ENCODE measurements at places on chromosomes 12 and 14. TPM values are rescaled to one million over a fixed set of nuclear protein-coding genes. Genes with fewer than 3 reads are reported as not detected.

- H3K4me1 ChIP-seq: peaks cover 15% of the 10 kb centered on the region
- peaks cover 5% of the 10 kb centered on the region for H3K36me3 ChIP-seq
- H3K27ac ChIP-seq: peak overlapping the region; percentile 10
Measured at GRCh38 chr12:8088574-8088973, 6.5 kb downstream of the NECAP1 start.

- H3K4me3 ChIP-seq: no peak overlapping the region
- DNase-seq: no peak
- H3K27me3 ChIP-seq: peaks cover 2% of the 10 kb centered on the region
- H3K36me3 ChIP-seq: peaks cover 3% of the 10 kb centered on the region
- no peak overlapping the region for H3K27ac ChIP-seq
Measured at GRCh38 chr14:91681118-91681517, 50.8 kb downstream of the CATSPERB start.

GRCh38 chr14:96108061-96108795 lies 69.1 kb downstream of the C14orf132 start:
- H3K36me3 ChIP-seq: no peaks in the 10 kb centered on the region
- H3K27ac ChIP-seq: no peak overlapping the region
- H3K4me1 ChIP-seq: peaks cover 22% of the 10 kb centered on the region
- no peak overlapping the region for H3K4me3 ChIP-seq

GRCh38 chr14:85198001-85198400 lies 331.9 kb upstream of the FLRT2 start:
- no peak for DNase-seq
- no peaks in the 10 kb centered on the region for H3K36me3 ChIP-seq
- no peak overlapping the region for H3K4me3 ChIP-seq
- peaks cover 4% of the 10 kb centered on the region for H3K27me3 ChIP-seq
- no peak overlapping the region for H3K27ac ChIP-seq

DNA sequence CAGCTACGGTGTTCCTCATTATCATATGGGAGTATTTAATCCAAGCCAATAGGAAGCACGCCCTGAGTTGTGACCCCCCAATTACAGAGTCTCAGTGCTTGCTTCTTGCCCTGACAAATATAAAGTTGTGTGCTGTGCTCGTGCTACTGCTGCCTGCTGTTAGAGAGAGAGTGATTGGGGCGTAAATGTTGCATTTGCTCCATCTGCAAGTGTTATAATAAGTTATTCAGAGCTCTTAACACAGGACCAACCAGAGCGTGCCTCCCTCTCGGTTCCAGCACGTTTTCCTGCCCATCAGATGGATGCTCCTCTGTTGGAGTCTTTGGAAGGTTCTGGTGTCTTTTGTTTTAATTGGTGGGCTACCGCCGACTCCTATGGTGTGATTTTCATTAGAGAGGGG lies 81.4 kb downstream of the TESC start:
- H3K4me3 ChIP-seq: no peak overlapping the region
- no peak for DNase-seq
- peaks cover 2% of the 10 kb centered on the region for H3K27me3 ChIP-seq
- H3K36me3 ChIP-seq: peaks cover 13% of the 10 kb centered on the region
- H3K27ac ChIP-seq: no peak overlapping the region
- H3K4me1 ChIP-seq: peaks cover 10% of the 10 kb centered on the region

- H3K27ac ChIP-seq: no peak overlapping the region
- no peaks in the 10 kb centered on the region for H3K27me3 ChIP-seq
- H3K36me3 ChIP-seq: no peaks in the 10 kb centered on the region
- H3K4me1 ChIP-seq: peaks cover 3% of the 10 kb centered on the region
- no peak for DNase-seq
- no peak overlapping the region for H3K4me3 ChIP-seq
Measured at GRCh38 chr12:69553628-69554248, 31.5 kb upstream of the CCT2 start.

DNA sequence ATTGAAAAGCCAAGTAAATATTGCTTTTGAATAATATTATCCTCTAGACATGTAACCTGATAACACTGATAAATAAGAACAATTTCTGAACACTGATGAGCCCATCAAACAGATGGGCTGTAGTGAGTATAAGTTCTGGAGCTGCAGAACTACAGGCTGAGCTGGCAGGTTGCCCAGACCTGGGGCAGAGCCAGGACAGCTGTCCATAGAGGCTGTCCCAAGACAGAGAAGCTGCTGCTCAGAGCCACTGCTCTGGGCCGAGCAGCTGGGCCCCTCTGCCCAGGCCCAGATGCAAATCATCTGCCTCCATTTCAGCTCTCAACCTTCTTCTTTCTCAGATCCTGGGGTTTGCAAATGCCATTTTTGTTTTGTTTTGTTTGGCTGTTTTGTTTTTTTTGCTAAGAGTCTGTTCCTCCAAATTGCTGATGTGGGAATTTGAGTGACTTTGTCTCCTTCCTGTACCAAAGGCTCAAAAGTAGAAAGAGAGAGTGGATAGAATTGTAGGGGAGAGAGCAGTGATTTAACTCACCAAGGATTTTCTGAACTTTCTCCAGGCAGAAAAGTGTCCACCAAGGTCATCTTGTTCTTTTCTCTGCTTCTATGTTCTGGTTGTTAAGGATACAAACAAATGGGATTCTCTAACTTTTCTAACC lies 4.0 kb upstream of the TESPA1 start:
- H3K4me3 ChIP-seq: peak overlapping the region; percentile 22
- no peaks in the 10 kb centered on the region for H3K36me3 ChIP-seq
- peak; percentile 56 for DNase-seq
- H3K27ac ChIP-seq: peak overlapping the region; percentile 95

DNA sequence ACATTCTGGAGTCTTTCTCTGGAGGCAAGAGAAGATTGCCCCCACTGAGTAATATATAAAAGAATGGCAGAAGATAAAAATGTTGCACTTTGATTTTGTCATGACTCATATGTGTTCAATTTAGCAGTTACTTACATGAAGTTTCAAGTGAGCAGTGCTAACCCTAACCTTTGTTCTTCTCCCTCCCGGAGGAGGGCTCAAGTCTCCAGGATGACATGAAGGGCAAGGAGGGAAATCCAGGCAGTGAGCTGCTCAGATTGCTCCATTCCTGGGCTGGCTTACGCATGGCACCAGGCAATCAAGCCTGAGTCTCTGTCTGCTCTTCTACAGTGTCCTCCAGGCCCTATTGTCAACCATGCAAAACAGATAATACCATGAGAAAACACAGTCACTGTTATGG lies 322.3 kb downstream of the DUSP6 start:
- no peaks in the 10 kb centered on the region for H3K36me3 ChIP-seq
- H3K4me1 ChIP-seq: no peaks in the 10 kb centered on the region

DNA sequence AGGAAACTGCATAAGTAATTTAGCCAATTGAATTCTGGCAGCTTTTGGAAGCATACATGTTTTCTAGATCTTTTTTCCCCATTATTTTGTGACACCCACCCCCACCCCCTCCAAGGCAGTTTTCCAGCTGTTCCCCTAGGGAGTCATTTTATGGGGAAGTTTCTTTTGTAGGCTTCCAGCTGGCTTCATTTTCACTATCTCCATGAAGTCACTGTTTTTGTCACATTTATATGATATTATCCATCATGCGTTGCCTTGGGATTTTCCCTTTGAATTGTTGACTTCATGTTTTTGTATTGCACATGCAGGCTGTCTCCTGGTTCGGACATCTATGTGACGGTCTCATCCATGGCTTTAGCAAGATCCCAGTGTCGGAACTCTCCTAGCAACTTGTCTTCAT lies 233.6 kb upstream of the RGS6 start:
- H3K4me3 ChIP-seq: no peak overlapping the region
- H3K27me3 ChIP-seq: no peaks in the 10 kb centered on the region
- no peak overlapping the region for H3K27ac ChIP-seq
- DNase-seq: no peak
- peaks cover 9% of the 10 kb centered on the region for H3K4me1 ChIP-seq

- no peak for DNase-seq
- peaks cover 16% of the 10 kb centered on the region for H3K4me1 ChIP-seq
- H3K27me3 ChIP-seq: peaks cover 6% of the 10 kb centered on the region
- H3K36me3 ChIP-seq: no peaks in the 10 kb centered on the region
- no peak overlapping the region for H3K27ac ChIP-seq
Measured at GRCh38 chr12:131221957-131222328, 268.2 kb downstream of the ADGRD1 start.

GRCh38 chr14:62905566-62905965 lies 139.7 kb downstream of the KCNH5 start:
- H3K27ac ChIP-seq: no peak overlapping the region
- H3K4me3 ChIP-seq: no peak overlapping the region
- H3K4me1 ChIP-seq: no peaks in the 10 kb centered on the region
- no peak for DNase-seq
- no peaks in the 10 kb centered on the region for H3K27me3 ChIP-seq
- H3K36me3 ChIP-seq: no peaks in the 10 kb centered on the region

DNA sequence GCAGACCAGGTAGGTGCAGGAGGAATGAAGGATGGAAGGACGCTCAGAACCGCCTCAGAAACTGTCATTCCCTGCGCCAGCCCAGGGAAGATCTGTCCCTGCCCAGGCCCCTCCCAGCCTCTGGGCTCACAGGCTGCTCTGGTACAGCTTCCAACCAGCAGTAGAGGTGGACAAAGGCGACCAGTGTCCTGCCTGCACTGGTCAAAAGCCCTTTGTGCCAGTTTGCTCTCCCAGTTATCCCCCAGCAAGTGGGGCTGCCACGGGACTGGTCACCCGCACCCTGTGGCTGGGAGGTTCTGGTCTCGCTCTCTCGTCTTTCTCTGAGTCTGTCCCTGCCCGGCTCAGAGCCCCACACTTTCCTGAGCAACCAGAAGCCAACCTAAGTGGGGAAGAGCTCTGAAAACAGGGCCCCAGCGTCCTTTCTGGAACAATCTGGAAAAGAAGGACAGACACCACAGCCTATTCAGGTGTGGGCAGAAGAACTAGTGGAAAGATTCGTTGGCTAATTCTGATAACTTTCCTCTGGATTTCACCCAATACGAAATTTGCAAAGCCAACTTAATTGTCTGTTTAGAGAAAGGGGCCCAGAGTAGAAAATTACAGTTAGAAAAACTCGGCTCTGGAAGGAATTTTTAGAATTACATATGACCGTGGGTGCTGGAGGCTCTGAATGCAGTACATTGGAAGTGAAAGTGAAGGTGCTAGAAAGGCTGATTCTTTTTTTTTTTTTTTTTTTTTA lies 21.7 kb downstream of the SNRNP35 start:
- no peak overlapping the region for H3K4me3 ChIP-seq
- H3K4me1 ChIP-seq: no peaks in the 10 kb centered on the region
- H3K27me3 ChIP-seq: no peaks in the 10 kb centered on the region
- no peak for DNase-seq
- H3K36me3 ChIP-seq: no peaks in the 10 kb centered on the region

DNA sequence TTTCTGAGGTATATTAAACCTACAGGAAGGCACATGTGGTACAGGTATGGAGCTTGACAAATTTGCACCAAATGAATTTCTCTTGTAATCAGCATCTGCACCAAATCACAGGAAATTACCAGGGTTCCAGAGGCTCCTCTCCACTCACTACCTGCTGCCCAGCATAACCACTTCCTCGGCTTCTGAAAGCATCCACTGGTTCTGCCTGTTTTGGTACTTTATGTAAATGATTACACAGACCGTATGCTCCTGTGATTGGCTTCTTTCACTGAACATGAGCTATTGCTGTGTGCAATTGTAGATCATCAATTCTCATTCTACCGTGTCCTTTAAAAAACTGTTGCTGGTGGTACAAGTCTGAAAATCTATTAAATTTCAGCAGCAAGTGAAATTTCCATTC lies 522.1 kb downstream of the TMEM132D start:
- no peak overlapping the region for H3K27ac ChIP-seq
- no peak overlapping the region for H3K4me3 ChIP-seq
- peaks cover 2% of the 10 kb centered on the region for H3K4me1 ChIP-seq
- DNase-seq: no peak
- H3K36me3 ChIP-seq: peaks cover 5% of the 10 kb centered on the region

GRCh38 chr12:131500564-131500963 lies 210.3 kb upstream of the SFSWAP start:
- H3K27ac ChIP-seq: no peak overlapping the region
- H3K36me3 ChIP-seq: peaks cover 4% of the 10 kb centered on the region
- H3K4me1 ChIP-seq: peaks cover under 1% of the 10 kb centered on the region
- no peak for DNase-seq

DNA sequence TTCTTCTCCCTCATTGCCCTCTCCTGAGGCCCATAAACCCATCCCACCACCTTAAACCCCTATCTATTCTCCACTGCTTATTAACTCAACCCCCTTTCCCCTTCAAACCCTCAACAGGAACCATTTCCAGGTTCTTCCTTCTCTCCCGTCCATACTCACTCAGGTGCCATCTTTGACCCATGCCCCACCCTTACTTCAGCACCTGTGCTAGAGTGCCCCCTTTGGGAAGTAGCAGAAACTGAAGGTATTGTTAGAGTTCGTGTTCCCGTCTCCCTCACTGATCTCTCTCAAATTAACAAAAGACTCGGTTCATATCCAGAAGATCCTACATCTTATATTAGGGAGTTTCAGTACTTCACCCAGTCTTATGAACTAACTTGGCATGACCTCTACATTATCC lies 86.6 kb downstream of the TMTC3 start:
- H3K4me1 ChIP-seq: no peaks in the 10 kb centered on the region
- H3K27ac ChIP-seq: no peak overlapping the region
- H3K36me3 ChIP-seq: no peaks in the 10 kb centered on the region

- peaks cover 18% of the 10 kb centered on the region for H3K36me3 ChIP-seq
- peak overlapping the region; percentile 43 for H3K27ac ChIP-seq
Measured at GRCh38 chr14:32432813-32433538, 103.9 kb downstream of the AKAP6 start.

- no peak overlapping the region for H3K4me3 ChIP-seq
- no peaks in the 10 kb centered on the region for H3K36me3 ChIP-seq
- no peak for DNase-seq
- H3K27me3 ChIP-seq: peaks cover 3% of the 10 kb centered on the region
Measured at GRCh38 chr14:91888641-91889476, 21.5 kb upstream of the TC2N start.

DNA sequence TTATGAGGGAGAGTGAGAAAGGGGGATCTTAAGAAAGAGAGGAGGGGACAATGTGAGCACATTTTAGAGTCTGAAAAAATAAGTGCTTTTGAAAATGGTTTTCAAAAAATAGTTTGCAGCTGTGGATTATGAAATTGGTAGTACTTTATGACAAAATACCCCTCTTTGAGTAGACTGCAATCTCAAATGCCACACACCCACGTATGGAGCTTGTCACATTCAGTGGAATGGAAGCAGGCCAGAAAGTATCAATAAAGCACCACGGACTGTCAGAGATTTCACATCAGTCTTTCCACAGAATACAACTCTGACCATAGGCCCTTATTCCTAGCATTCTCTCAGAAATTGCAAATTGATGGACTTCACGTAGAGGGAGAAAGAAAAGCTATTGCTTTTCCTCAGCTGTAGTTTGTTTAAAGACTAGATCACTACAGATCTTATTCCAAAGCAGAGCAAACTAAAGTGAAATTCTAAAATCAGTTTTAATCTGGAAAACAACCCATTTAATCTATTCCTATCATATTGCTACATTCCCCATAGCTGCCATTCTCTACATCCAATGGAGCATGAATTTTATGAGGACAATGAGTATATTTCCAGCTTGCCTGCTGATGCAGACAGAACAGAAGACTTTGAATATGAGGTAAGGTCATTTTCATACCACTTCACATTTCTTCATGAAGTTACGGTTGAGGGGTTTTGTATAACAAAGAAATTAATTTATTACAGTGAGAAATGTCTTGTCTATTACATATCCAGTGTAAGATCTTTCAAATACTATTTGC lies 321.3 kb downstream of the PDZRN4 start:
- H3K27ac ChIP-seq: no peak overlapping the region
- no peaks in the 10 kb centered on the region for H3K36me3 ChIP-seq
- H3K4me1 ChIP-seq: peaks cover 12% of the 10 kb centered on the region

The OR6C2 gene
- not detected for total RNA-seq

The MED6 gene
- 55.2 TPM for total RNA-seq

The TSHR gene
- 0.74 TPM for total RNA-seq

The KLRC1 gene
- not detected for total RNA-seq

The KRT77 gene
- total RNA-seq: not detected

The DCN gene
- total RNA-seq: not detected

The KRT3 gene
- not detected for total RNA-seq
